ENCODE measurements at places on chromosomes 5 and 9. TPM values are rescaled to one million over a fixed set of nuclear protein-coding genes. Genes with fewer than 3 reads are reported as not detected.
A peak's percentile ranks its signal among the peaks of the same experiment; 100 is the strongest.

Gene SLC34A3
- not detected for total RNA-seq

Gene GABRA6
- not detected for total RNA-seq

GRCh38 chr9:14231196-14231990 lies 82.5 kb downstream of the NFIB start:
- no peaks in the 10 kb centered on the region for H3K27me3 ChIP-seq
- H3K36me3 ChIP-seq = no peaks in the 10 kb centered on the region
- no peak for DNase-seq

Gene TEX53
- total RNA-seq = not detected

DNA sequence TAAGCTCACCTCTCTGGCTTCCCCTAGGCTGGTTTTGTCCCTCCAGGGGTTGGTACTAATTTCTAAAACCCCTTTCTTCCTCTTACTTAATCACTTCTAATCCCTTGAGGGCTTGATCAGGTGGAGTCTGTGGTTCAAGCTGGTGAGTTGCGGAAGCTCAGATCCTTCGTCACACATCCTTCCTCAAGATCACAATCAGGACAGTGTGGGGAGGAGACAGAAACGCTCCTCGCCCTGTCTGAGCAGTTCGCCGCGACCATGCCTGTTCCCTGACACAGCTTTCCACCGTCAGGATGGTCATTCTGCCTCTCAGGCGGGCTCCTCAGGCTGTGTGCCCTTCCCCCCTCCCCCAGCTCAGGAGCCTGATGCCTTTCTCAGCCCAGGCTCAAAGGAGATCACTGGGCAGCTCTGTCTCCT lies 24.3 kb downstream of the CPLX2 start:
- no peaks in the 10 kb centered on the region for H3K36me3 ChIP-seq
- H3K4me1 ChIP-seq = no peaks in the 10 kb centered on the region
- no peak for DNase-seq
- H3K4me3 ChIP-seq = no peak overlapping the region

GRCh38 chr9:128553728-128554127 lies 1.3 kb downstream of the SPTAN1 start:
- peaks cover 26% of the 10 kb centered on the region for H3K4me1 ChIP-seq
- no peaks in the 10 kb centered on the region for H3K36me3 ChIP-seq
- peak overlapping the region; percentile 99 for H3K4me3 ChIP-seq
- H3K27me3 ChIP-seq = no peaks in the 10 kb centered on the region
- peak overlapping the region; percentile 89 for H3K27ac ChIP-seq
- peak; percentile 75 for DNase-seq

Data from fibroblast of lung (primary cell).